ENCODE measurements at places on chromosomes 7 and 10.

DNA sequence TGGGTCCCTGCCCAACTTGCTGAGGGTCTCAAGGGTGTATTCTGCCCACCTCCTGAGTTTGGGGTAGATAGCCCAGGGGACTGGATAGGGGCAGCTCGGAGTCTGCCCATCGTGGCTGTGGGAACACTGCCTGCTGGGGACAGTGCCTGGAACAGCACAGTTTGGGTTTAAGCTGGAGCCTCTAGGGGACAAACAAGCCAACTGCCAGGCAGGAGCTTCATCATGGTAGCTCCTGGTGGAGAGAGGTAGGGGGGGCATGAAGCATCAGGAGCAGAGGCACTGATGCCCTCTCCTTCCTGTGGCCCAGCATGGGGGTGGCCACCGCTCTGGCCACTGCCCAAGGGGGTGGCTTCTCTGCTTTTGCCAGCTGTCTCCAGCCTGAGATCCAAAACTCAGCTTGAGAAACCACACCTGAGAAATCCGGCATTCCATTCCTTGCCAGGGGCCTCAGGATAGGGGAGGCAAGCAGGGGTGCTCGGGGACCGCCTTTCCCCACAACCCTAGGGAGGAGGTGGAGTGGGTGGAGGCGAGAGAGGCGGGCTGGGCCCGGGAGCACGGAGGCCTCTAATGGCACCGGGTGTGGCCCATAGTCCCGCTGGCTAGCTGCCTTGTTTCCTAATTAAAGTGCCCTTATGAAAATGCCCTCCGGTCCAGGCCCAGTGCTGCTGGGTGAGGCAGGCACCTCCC is 47.6 kb downstream of the UNC5B start:
- DNase-seq, result no peak

DNA sequence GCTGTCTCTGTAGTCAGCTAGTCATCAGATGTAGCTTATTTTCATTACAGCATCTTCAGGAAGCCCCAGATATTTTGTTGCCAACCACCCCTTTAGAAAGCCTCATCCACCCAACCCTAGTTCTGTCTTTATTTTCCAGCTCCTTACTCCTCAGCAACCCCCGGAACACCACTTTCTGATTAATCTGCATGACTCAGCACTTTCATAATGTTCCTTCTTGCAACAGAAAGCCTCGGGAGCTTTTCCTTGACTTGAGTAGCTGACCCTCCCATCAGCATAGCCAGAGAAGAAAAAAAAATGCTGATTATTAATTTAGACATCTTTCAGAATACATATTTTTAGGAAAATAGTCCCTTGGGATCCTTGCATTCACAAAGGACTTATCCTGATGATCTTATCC is 244.0 kb upstream of the CXCL12 start:
- no peak for DNase-seq

DNA sequence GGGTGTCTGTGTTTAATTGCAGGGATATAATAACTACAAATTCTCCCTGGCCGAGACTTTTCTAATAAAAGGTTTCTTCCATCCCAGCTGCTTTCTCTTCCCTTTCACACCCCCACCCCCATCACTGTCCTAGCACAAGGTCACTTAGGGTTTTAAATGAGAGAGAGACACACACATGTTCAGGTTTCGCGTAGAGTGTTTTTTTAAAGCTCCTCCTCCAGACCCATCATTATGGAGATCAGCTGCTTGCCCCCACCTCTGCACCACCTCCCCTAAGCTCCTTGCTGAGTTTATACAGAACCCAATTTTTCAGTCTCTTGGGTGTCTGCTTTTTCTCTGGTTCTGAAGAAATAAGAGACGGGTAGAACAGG is 18.6 kb downstream of the LRMDA start:
- no peak for DNase-seq

- no peak for DNase-seq
Measured at GRCh38 chr10:103692952-103693811, 162.2 kb downstream of the SH3PXD2A start.

- no peak for DNase-seq
Measured at GRCh38 chr10:69048103-69048502, 39.8 kb upstream of the SRGN start.

DNA sequence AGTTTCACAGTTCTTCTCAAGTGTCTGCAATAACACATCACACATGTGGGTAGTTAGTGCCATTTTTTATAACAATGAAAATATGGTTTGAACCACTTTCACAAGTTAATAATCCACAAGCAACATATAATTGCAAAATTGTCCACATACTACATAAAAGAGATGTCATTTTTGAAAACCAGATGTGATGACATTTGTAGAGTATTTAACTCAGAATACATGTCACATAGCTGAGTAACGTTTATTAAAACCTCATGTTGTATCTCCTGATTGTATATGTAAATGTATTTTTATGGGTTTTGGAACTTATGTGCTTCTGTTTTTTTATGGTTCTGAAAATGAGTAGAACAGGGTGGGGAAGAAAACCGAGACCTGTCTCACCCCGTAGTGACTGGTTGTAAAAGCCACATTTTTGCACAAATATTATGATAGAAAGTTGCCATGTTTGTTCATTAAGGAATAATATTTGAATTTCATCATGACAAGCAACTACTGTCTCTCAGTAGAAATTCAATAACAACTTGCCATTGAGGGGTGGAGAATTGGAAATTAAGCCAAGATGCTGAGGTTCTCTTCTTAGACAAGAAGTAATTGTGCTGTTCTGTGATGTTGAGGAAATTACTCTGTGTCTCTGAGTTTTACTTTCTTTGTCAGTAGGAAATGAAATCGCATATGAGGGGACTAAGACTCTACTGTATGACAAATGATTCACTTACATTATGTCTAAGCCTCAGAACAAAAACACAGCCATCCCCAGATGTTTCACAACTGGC is 29.2 kb upstream of the EGFR start:
- DNase-seq, result no peak

DNA sequence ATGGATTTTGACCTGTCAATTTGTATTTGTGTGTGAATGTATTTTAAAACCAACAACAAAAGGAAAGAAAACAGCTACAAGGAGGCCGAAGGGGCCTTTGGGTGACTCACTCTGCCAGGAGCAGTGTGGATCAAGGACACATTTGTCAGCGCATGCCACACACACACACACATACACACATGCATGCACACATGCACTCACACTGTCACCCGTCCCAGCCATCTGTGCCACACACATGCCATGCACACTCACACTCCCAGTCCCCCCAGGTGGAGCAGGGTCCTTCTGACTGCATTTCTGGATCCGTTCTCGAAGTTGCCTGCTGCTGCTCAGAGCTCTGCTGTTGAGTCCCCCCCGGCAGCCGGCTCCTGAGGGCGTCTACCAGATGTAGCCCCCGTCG is 26.0 kb downstream of the SPOCK2 start:
- DNase-seq, result no peak

DNA sequence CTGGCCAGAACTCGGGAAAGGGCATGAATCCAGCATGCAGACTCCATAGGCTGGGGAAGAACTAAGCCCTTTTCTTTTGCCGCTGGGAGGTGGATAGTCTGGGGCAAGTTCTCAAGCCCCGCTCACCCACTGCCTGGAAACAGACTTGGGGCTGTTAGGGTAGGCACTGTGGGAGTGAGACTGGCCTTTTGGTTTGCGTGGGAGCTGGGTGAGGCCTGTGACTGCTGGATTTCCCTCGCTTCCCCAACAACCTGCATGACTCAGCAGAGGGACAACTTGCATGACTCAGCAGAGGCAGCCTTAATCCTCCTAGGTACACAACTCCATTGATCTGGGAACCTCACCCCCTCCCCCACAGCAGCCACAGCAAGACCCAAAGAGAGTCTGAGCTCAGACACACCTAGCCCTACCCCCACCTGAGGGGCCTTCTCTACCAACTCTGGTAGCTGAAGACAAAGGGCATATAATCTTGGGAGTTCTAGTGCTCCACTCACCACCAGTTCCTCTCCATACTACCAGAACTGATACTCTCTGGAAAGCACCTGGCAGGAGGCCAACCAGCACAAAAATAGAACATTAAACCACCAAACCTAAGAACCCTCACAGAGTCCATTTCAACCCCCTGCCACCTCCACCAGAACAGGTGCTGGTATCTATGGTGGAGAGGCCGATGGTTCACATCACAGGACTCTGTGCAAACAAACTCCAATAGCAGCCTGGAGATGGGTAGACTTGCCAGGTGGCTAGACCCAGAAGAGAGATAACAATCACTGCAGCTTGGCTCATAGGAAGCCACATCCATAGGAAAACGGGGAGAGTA is 81.4 kb upstream of the LAMB4 start:
- DNase-seq, result no peak

- no peak for DNase-seq
Measured at GRCh38 chr10:132062641-132063390, 2.9 kb upstream of the JAKMIP3 start.

DNA sequence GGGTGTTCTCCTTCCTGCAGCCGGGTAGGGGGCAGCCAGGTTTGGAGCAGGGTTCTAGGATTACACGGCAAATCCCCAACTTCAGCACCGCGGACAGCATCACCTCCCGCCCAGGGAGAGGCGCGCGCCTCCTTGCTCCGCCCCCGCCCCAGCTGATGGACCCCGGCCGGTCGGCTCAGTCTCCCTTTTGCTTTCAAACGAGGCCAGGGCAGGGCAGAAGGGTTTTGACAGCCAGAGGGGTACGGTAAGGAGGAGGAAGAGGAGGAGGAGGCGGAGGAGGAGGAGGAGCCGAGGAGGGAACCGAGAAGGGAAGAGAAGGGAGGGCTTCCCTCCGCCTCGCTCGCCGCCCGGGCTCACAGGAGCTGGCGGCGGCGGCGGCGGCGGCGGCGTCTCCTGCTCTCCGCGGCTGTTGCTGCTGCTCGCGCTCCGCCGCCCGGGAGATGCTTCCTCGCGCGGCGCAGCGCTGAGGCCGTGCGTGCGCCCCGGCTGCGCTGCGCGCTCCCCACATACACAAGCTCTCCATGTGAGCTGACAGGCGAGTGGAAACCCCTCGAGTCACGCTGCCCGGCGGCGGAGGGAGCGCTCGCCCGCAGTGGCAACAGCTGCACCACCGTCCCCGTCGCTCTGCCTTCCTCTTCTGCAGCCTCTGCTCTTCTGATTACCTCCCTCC is 615 bp upstream of the CNTNAP2 start:
- DNase-seq, result no peak

DNA sequence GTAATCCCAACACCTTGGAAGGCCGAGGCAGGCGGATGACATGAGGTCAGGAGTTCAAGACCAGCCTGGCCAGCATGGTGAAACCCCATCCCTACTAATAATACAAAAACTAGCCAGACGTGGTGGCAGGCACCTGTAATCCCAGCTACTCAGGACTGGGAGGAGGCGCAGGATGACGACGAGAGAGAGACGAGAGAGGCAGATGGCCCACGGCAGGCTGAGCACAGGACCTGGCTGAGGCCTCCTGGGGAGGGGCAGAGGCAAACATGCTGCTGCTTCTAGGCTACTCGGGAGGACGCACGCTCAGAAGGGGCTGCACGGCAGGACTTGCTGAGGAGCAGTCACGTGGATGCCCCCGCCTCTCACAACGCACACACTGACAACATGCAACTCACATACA is 22.4 kb downstream of the DIP2C start:
- peak; percentile 30 for DNase-seq

DNA sequence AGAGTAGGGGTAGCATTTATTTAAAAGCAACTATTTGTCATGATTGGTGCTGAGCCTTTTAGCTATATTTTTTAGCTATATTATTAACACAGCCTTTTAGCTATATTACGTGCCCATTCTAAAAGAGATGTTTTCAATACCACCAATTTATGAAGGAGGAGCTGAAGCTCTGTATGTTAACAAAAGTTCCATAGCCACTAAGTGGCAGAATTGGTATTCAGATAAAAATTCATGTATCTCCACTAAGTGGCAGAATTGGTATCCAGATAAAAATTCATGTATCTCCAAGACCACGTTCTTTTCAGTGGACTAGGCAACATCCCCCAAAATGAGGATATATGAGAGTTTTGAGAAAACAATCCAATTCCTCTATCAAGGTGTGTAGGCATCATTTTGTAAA is 268.6 kb downstream of the HGF start:
- no peak for DNase-seq

DNA sequence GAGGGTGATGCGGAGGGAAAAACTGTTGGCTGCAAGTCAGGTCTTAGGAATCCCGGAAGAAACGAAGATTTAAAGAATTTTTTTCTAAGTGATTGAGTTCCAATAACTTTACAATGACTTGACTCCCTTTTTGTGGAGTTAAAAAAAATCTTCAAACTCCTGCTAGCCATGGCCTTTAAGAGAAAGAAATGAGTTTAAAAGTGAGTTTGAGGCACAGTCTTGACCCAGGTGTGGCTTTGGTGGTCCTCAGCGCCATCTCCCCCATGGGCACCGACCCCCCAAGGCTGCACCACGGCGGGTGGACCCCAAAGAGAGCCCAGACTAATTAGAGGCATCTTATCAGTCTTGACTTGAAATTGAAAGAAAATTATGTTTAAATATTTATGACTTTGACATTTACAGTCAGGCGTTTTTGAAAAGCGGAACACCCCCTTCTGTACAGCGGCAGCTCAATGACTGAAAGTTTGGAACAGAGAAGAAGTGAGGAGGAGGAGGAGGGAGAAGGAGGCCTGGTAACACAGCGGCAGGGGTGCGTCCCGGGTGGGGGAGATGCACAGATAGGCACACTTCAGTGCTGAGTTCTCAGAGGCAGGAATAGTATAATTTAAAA is 349.6 kb downstream of the DNAJB6 start:
- DNase-seq, result no peak

GRCh38 chr10:114436941-114437340 is 32.6 kb upstream of the AFAP1L2 start:
- DNase-seq, result no peak

- no peak for DNase-seq
Measured at GRCh38 chr7:90717296-90718060, 121.4 kb downstream of the CDK14 start.

DNA sequence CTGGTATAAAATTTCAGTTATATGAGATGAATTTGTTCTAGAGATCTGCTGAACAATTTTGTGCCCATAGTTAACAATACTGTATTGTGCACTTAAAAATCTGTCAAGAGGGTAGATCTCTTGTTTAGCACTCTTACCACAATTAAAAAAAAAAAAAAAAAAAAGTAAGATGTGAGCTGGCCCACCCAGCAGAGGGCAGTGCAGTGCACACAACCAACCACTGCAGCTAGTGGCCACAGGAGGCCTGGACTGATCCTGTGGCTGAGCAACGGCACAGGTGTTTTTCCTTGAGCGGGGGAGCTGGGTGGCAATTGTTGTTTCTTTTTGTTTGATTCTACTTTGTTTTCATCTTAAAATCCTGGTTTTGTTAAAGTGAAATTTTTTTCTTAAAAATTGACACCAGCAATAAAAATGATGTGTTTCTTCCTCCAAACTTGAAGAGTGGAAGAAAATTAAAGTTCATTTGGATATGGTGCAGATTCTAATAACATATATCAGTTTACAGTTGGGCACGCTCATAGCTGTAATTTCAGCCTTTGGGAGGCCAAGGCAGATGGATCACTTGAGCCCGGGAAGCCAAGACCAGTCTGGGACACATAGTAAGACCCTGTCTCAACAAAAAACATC is 171.1 kb upstream of the TBX20 start:
- DNase-seq, result no peak

- no peak for DNase-seq
Measured at GRCh38 chr7:28075674-28076358, 104.8 kb downstream of the JAZF1 start.

GRCh38 chr7:37944737-37945054 is 24.3 kb downstream of the EPDR1 start:
- no peak for DNase-seq

GRCh38 chr10:74078037-74078436 is 72.6 kb downstream of the AP3M1 start:
- no peak for DNase-seq

- DNase-seq, result no peak
Measured at GRCh38 chr10:68032113-68032512, 43.0 kb downstream of the HERC4 start.

- DNase-seq, result no peak
Measured at GRCh38 chr10:43263551-43264343, 3.1 kb downstream of the RASGEF1A start.

- DNase-seq, result no peak
Measured at GRCh38 chr10:113718969-113719822, 32.3 kb upstream of the PLEKHS1 start.
